ENCODE measurements at places on chromosomes 3 and 15.

DNA sequence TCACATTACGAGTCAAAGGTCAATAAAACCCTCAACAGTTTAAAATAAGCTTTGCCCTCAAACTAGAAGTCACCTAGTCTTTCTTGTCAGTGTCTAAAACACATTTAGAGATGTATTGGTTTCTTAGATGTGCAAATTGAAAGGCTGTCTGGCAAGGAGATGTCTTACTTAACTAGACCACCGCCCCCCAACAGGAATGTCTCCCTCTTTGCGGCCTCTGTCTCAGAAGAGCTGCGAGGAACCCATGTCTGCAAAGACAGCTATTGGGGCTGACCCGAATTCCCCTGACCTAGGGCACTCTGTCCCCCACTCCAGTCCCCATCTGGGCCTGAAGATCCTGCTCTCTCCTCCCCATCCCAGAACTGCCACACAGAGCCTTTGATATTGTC, 46.3 kb downstream of the ZIC4 start:
- no peak for DNase-seq

- no peak for DNase-seq
These were observed 351.5 kb upstream of the ICE2 start for GRCh38 chr15:60830479-60830878.

DNA sequence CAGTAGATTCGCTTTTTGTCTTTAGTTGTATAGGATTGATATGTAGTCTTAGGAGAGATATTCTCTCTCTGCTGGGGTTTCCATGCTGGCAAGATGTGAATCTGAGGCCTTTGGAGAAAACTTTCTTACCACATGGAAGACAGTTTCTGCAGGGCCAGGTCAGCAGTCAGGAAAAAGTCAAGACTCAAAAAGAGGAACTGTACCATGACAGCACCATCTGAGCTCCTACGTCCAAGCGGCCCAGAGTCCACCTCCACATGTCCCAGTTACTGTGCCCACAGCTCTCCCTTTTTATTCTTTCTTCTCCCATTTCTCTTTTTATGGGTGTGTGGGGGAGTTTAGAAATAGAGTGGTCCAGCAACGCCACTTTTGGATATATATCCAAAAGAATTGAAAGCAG, 172.0 kb downstream of the MTHFS start:
- no peak for DNase-seq

GRCh38 chr3:11634081-11634635, 9.6 kb downstream of the VGLL4 start:
- DNase-seq, result no peak

DNA sequence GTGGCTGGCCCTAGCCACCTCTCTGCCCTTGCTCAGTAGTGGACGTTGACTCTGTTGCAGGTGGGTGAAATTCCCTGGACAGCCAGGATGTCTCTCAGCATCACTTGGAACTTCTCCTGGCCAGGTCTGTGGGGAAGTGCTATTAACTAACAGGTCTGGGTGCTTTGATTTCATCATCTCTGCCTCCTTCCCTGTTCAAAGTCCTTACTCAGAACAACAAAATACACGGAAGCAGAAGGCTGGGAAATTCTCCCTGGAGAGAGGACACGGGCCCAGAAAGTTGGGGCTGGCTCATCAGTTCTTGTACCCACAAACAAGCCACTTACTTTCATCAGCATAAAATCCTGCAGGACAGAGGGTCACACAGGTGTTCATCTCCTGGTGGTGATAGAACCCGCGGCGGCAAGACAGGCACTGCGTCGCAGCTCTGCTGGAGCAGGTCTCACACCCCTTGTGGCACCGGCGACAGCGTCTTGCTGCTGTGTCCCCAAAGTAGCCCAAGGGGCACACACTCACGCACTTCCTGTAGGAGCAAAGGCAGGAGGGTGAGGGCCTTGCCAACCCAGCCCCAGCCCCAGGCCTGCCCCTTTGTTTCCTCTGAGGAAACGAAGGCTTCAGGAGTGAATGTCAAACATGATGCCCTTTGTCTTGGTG, 29.6 kb upstream of the SNRPA1 start:
- no peak for DNase-seq

DNA sequence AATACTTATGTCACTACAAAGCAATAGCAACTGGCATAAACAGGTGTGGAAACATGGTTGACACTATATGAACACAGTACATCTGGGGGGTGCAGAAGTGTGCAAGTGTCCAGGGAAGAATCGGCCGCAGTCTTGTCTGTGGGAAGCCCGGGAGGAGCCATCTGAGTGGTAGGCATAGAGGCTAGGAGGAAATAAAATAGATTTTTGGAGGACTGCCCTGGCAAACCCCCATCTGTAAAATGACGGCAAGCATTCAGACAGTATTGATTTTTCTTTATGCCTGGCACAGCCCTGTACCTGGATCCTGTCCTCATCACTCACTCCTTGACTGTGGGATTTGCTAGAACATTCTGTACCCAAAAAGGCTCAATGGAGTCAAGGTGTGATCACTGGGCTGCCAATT, 31.3 kb downstream of the THSD4 start:
- DNase-seq, result no peak

GRCh38 chr15:75661100-75661755, 13.5 kb downstream of the SNX33 start:
- DNase-seq, result peak; percentile 97

DNA sequence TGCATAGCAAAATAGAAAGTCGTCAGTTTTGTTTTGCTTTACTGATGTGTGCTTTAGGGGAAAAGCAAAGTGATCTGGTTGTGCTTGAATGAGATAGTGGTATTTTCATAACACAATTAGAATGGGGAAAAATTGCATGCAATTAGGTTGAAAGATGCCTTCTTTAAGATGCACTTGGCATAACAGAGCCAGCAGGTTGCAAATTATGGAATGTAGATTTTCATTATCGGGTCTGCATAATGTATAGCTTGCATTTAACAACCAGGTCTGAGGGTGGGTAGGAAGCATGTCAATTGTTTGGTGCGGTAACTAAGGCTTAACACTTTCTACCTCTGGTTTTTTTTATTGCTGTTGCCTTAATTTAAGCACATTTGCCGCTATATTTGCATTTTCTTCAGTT, 370.7 kb upstream of the MCTP2 start:
- DNase-seq, result no peak

GRCh38 chr3:1971780-1972179, 126.9 kb upstream of the CNTN4 start:
- DNase-seq, result no peak

DNA sequence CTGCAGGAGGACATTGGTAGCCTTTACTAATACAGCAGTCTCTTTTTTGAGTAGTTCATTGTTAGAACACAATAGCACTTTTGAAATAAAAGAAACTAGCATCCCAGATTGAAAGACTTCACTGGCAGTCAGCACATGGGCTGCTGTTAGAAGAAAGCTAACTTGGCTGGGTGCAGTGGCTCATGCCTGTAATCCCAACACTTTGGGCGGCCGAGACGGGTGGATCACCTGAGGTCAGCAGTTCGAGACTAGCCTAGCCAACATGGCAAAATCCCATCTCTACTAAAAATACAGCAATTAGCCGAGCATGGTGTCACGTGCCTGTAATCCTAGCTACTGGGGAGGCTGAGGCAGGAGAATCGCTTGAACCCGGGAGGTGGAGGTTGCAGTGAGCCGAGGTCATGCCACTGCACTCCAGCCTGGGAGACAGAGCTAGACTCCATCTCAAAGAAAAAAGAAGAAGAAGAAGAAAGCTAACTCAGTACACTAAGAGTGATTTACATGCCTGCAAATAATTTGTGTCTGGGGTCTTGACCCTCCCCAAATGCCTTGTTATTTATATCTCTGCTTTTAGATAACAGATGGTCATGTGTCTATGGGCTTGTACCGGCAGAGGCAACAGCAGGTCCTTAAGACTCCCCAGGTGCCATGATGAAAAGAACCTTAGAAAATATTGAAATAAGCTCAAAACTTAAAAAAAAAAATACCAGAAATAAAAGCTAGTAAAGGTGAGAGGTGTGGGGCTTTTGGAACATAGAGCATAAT, 9.7 kb downstream of the TPM1 start:
- DNase-seq, result no peak

GRCh38 chr3:162369306-162369705, 872.7 kb downstream of the OTOL1 start:
- DNase-seq, result no peak

DNA sequence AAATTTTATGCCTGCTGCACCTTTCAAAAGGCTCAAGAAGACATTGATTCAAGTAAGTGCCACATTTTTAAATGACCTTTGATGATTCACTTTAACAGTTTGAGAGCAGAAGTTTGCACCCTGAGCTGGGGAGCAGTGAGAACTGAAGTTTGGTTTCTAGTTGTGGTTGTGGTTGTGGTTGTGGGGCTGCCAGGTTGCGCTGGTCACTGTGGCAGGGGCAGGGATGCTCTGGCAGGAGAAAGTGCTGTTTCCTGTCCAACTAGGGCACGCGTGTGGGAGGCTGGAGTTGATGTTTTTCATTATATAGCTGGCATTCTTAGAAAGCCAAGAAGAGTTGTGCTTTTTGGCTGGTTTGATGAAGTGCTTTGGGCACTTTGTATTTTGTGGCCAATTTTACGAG, 339.7 kb upstream of the NR2F2 start:
- peak; percentile 9 for DNase-seq

DNA sequence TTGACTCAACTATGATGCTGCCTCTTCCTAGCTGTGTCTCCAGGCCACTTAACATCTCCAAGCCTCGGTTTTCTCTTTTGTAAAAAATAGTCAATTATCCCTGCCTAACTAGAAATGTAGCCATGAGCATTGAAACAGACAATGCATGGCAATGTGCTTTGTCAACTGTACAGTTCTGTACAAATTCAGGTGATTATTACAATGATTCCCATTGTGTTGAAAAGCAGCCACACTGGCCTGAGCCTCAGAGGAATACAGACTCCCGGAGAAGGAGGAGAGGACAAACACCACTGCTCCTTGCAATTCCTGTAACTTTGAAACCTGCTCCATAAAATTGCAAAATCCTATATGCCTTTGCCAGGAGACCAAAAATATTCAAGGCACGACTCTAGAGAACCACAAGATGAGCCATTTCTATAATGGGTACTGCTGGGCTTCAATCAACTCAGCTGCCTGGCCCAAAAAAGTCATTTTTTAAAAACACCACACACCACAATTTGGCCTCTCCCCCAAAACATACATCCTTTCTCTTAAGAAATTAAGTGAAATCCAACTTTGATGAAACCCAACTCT, 28.6 kb downstream of the DAPK2 start:
- peak; percentile 22 for DNase-seq

DNA sequence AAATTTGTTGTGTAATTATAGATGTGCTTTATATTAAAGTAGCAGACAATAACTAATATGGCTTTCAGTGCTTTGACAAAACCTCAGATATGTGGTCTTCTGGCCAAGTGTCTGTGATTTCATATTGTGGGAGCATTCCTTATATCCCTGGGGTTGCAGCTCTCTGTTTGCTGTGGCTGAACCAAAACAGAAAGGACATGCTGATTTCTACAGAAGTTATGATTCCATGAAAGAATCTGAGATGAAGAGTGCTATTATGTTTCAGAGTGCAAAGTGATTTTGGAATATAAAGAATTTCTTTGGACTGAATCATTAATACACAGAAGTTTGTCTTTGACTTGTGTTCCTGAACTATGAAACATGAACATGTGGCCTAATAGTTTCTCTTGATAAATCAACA, 36.5 kb downstream of the CDV3 start:
- DNase-seq, result no peak

DNA sequence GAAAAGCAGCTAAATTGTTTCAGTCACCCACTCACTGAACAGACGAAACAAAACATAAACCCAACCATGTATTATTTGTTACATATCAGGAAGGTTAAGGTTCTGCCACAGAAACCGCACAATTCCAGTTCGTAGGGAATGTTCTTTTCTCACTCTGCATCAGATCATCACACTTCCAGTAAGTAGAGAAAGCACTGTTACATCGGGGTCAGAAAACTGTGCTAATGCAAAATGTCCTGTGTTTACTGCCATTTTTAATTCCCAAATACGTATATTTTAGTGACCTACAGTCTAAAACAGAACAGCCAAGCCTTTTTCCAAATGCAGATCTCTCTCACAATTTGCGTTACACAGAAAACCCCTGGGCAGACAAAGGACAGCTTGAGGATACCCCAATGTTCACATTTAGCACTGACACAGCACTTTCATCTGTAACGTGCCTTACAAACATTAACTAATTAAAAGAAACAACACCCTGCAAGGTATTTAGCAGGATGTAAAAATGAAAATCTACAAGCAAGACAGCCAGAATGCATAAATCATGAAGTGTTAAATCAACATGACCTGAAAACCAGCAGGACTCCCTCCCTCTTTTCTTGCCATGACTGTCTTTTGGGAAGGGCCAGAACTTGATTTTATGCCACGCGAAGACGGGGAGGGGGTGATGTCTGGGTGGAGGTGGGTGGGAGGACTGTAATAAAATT, 34.8 kb upstream of the SKIL start:
- no peak for DNase-seq

DNA sequence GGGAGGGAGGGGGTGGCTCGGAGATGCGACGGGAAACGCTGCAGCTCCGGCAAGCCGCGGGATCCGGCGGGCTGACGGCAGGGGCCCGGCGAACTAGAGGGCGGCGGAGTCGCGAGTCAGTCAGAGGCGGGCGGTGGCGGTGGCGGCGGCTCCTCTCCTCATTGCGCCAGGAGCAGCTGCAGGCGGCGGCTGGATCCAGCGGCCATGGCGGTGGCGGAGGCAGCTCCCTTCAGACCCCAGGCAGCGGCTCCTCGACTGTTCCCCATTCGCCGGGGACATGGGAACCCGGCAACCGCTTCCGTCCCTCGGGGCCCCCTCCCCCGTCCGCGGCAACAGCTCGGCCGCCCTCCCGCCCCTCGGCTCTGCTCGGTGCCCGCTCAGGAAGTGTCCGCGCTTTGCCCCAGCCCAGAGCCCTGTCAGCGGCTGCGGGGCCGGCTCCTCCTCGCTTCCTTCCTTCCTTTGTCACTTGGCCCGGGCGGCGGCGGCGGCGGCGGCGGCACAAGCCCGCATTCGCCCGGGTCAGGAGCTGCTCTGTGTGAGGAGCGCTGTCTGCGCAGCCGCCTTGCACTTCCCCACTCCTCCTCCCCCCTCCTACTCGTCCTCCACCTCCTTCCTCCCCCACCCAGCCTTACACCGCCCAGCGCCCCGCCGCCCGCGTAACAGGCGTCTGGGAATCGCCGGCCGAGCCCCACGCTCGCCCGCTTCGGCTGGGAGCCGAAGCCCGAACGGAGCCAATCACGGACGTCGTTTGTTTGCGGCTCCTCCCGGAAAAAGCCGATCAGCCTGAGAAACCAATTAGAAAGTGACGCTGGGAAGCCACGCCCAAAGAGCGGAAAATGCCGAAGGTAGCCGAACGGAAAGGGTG, at the start of gene GSK3B:
TSS of gene GSK3B (minus strand) at position 537 of the 865 bp plus-strand sequence. CDS start 1,013 bp downstream, outside the sequence.
- peak; percentile 96 for DNase-seq

Measured in urothelium cell line (cell line).